ENCODE measurements at places on chromosomes 3 and 15. TPM values are rescaled to one million over a fixed set of nuclear protein-coding genes. Genes with fewer than 3 reads are reported as not detected.

- DNase-seq, result no peak
Observed at GRCh38 chr3:30604558-30604957, 1.8 kb upstream of the TGFBR2 start.

DNA sequence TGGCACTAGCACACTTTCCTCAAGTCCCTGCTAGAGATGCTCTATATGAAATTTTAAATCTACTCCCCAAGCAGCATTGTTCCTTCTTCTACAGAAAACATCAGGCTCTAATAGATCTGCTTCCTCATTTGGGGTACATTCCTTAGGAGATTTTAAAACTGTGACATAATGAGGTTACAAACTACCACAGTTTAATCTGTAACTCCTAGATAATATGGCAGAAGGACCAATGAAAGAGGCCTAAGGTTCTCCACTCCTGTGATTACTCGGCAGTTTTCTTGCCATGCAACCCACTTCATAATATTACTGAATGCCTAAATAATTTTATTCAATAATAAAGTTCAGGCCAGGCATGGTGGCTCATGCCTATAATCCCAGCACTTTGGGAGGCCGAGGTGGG is 16.1 kb downstream of the ZNF106 start:
- DNase-seq, result no peak

DNA sequence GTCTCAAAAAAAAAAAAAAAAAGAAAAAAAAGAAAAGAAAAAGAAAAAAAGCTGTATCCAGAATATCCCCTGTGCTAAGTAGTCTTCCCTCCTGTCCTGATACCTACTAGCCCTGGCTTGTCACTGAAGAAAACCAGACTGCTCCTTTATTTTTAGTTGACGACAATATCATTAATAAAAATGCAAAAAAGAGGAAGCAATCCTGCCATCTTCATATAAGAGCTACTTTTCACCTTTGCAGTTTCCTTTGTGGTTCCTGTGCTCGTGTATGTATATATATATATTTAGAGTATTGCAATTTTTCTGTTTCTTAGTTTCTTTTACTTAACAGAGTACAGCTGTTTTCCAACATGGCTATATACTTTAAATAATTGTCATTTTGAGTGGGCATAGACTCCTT is 13.6 kb downstream of the C3orf20 start:
- DNase-seq, result no peak

GRCh38 chr3:1540686-1541085 is 447.9 kb downstream of the CNTN6 start:
- DNase-seq, result no peak

GRCh38 chr3:74639681-74640080 is 25.2 kb upstream of the CNTN3 start:
- DNase-seq, result no peak

DNA sequence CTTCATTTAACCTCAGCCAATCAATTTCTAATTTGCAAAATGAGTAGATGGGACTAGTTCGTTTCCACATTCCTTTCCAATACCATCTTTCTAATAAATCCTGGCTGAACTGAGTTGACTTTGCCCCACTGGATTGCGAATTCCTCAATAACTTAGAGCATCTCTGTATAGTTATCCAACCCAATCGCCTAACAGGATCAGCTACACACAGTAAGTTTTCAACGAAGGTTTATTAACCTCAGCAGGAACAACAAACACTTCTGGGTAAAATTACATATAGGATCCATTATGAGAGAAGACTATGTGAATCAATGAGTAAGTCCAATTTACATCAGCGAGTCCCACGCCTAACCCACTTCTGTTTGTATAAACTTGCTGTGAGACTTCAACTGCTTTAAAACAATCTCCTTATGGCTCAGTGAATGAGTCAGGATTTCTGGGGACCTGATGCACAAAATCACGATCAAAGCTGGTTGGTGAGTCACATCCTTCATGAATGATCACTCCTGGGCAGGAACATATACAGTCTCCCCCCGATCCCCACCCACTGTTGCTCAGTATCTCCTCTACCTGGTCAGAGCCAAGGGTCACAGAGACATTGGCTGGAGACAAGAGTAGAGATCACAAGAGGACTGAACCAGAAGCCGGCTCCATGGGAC is 142.8 kb downstream of the EDEM1 start:
- no peak for DNase-seq

GRCh38 chr3:195260280-195260905 is 10.6 kb downstream of the XXYLT1 start:
- DNase-seq, result no peak

GRCh38 chr3:181442066-181442465 is 269.7 kb upstream of the SOX2 start:
- DNase-seq, result no peak

DNA sequence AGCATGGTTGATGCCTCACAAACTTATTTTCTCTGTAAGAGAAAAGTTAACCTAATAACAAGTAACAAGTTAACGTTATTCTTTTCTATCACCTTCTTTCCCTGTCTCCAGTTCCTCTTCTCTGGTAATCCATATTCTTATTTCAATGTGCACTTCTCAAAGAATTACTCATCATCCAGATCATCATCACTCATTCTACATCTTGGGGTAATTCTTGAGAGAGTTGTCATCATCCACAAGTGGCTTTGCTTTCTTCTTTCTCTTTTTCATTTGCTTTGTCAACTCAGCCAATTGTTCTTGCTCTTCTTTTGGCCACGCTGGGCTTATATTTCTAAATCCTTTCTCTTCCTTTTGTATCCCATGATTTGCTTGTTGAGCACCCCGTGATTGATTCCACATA is 20.8 kb upstream of the RNF111 start:
- DNase-seq, result no peak

- no peak for DNase-seq
Observed at GRCh38 chr3:42666577-42666998, 13.1 kb downstream of the ZBTB47 start.

DNA sequence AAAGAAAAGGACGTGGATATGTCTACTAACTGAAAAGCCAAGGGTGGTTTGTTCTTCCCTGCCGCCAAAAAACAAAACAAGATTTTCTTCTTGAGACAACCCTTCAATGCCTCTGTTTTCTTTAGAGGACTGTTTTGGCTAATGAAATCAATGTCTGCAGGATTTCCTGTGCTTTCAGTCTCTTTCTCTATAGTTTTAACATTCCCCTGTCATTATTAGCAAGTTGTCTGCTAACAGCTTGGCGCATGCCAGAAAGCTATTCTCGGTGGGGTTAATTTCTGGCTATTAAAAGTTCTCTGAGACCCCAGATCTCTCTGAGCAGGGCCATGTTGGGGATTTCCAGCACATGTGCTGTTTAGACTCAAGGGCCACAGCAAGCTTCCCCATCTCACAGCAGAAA is 56.7 kb downstream of the ITPR1 start:
- DNase-seq, result no peak

DNA sequence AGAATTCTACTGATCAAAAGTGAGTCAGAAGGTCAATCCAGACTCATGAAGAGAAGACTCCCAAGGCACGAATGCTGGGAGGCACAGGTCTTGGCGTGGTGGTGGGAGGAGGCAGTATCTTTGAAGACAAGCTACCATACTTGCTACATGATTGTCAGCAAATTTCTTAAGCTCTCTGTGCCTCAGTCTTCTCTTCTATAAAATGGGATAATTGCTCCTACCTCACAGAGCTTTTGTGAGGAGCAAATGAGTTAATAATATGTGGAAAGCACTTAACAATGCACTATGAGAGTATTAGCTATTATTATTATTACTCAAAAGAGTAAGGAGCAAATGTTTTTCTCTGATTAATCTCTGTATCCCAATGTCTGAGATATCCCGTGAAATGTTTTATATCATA is 36.2 kb downstream of the EHD4 start:
- DNase-seq, result no peak

DNA sequence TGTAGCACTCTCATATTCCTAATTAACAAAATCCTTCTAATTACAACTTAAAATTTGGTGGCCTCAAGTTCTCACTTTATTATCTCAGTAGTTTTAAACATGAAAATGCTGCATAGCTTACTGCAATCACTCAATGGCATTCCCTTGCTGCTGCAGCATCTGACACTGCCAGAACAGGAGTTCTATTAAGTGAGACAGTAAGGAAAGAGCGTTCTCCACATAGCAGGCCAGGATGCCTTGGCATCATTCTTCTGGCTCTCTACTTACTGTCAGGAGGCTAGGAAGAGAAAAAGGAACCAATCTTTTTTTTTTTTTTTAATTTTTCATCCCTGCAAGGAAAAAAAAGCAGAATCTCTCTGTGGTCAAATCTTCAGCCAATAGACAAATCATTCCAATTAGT is 3.2 kb downstream of the CNBP start:
- no peak for DNase-seq

RNU5B-1 gene
- not detected for total RNA-seq

HMG20A gene
- total RNA-seq, result 48.9 TPM

SACM1L gene
- total RNA-seq, result 34.2 TPM

OTOL1 gene
- 0.41 TPM for total RNA-seq

IL20RB gene
- 0.82 TPM for total RNA-seq

DAZL gene
- not detected for total RNA-seq

ARNT2 gene
- 43.2 TPM for total RNA-seq

ITIH1 gene
- not detected for total RNA-seq

CPNE9 gene
- 0.41 TPM for total RNA-seq

All from frontal cortex (tissue), 4 donors.